ENCODE measurements at places on chromosomes 11 and 22.

GRCh38 chr22:24069721-24070120 lies 58.6 kb downstream of the CABIN1 start:
- peak; percentile 54 for DNase-seq

- DNase-seq = peak; percentile 44
Measured at GRCh38 chr11:68914761-68915160, 11.1 kb downstream of the IGHMBP2 start.

- DNase-seq = no peak
Measured at GRCh38 chr11:64659417-64660144, 63.4 kb downstream of the NRXN2 start.

GRCh38 chr11:100061006-100061405 lies 626.1 kb upstream of the ARHGAP42 start:
- DNase-seq = no peak

- no peak for DNase-seq
Measured at GRCh38 chr11:134014511-134014910, 54.4 kb upstream of the JAM3 start.

- DNase-seq = peak; percentile 22
Measured at GRCh38 chr11:63564056-63564774, 1.0 kb upstream of the PLAAT2 start.

DNA sequence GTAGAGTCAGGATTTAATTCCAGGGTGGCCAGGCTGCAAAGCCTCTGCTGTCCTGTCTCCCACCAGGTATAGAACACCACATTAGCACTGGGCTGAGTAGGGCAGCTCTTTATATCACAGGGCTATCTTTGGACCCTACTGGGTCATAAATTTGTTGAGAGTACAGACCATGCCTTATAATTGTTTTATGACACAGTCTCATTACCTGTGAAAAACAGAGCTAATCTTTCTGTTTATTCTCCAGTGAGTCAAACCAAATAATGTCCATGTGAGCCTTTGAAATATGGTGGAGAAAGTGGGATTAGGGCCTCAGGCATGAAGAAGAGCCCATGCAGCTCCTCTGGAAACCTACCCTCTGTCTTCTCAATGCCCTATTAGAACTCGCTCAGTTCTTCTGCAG lies 49.6 kb upstream of the KIRREL3 start:
- no peak for DNase-seq

DNA sequence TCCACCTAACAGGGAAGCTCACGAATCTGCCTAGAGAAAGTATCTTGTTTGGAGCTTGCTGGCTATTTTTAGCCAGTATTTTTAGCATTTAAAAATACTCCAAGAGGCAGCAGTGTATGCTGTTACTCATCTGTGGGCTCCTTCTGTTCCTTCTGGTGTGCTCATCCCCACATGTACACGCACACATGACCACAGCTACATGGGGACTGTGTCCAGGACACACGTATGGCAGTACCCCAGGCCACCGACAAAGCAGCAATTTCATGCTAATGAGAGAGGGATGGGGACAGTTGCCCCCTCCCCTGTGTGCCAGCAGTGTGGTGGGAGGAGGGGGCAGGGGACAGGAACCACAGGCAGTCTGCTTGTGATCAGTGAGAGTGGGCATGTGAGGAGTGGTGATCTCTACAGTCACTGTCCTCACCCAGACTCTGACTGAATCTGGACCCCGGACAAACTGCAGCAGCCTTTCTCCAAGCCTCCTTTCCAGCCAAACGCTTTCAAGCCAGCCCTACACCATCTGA lies 16.4 kb downstream of the USP2 start:
- DNase-seq = no peak

DNA sequence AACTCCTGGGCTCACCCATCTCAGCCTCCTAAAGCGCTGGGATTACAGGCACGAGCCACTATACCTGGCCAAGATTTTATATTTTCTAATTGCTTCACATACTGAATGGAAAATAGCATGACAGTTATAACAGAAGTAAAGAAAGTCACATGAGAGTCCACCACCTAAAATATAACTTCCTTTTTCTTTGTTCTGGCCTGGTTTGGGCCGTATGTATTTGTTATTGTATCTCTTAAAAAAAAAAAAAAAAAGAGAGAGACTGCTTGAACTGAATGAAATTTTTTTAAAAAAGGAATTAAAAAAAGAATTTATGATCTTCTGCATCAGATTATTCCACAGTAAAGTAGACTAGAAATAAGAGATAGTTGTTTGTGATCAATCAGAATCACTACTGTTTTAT lies 86.0 kb upstream of the GRIK4 start:
- DNase-seq = no peak

- DNase-seq = no peak
Measured at GRCh38 chr22:46297151-46297812, 612 bp downstream of the GTSE1 start.

- no peak for DNase-seq
Measured at GRCh38 chr11:70159627-70160570, 43.2 kb upstream of the FADD start.

- no peak for DNase-seq
Measured at GRCh38 chr22:49701380-49702067, 126.1 kb downstream of the BRD1 start.

GRCh38 chr11:93268287-93269040 lies 62.1 kb upstream of the DEUP1 start:
- DNase-seq = no peak

DNA sequence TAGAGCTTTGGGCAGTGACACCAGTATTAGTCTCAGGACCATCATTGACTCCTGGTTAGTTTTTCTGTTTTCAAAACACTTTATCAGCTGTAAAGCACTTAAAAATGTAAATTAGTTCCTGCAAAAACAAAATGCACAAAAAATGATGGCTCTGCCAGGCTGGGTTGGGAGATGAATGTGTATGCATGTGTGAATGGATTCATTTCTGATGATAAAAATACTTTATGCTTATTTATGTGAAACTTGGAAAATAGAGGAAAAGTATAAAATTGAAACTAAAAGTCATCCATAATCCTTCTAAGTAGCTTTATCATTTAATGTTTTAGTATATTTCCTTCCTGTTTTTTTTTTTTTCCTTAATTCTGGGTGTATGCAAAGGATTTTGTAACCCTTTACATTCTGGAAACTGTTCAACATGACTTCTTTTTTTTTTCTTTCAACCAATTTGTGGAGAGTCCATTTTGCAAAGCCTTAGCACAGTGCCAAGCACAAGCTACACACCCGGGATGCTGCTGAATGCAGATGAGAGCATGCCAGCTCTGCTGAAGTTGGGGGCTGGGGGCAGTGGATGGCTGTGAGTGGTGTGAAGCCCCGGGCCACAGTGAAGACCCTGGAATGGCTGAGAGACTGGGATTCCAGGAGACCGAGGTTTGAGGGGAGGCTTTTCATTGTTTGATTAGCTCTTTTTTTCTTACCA lies 37.6 kb downstream of the PTPRJ start:
- no peak for DNase-seq

DNA sequence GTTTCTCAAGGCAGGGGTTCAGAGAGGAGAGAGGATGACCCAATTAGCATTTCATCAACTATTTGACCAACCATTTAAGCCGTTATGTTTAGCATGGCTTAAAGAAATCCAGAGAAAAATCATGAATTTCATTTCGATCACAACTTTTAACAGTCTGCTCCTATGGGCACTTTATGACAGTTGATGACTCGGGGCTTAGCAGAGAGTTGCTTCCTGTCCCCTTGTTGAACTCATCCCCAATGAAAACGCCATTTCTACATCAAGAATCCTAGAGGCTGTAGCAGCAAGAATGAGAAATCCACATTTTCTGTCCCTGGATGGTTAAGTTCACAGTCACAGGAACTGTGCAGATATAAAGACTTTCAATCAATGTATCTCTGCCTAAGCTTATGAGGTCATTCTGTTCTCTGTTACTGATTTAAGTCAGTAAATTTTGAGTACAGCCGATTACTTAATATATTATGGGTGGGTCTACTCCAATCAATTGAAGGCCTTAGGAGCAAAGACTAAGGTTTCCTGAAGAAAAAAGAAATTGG lies 81.1 kb downstream of the BDNF start:
- DNase-seq = no peak

DNA sequence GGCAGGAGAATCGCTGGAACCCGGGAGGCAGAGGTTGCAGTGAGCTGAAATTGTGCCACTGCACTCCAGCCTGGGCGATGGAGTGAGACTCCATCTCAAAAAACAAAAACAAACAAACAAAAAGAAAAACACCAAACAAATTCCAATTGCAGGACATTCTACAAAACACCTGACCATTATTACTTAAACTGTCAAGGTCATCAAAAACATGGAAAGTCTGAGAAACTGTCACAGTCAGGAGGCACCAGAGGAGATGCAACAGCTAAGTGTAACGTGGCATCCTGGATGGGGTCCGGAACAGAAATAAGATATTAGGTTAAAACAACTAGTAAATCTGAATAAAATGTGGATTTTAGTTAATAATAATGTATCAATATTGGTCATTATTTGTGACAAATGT lies 914 bp upstream of the DNAJB13 start:
- peak; percentile 10 for DNase-seq

DNA sequence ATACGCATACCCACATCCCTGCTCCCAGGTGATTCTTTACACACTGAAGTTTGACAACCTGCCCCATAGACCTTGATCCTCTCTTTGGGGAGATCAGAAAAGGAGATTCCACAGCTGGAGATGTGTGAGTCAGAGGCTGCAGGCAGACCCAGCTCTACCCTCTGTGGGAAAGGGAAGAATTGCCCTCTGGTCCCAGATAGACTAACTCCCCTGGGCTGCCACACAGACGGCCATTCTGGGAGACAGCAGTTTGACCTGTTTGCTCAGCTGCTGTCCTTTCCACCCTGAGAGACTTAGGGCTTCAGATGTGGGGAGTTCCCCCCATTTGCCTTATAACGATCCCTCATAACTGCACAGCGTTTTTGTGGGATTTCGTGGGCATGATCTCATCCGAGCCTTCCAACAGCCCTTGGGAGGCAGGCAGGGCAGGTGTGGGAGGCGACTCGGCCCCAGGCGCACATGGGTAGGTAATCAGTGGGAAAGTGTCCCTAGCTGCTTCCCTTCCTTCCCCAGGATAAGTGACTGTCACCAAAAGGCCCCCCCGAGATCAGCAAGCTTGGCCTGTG lies 14.1 kb downstream of the FAM83F start:
- DNase-seq = no peak

DNA sequence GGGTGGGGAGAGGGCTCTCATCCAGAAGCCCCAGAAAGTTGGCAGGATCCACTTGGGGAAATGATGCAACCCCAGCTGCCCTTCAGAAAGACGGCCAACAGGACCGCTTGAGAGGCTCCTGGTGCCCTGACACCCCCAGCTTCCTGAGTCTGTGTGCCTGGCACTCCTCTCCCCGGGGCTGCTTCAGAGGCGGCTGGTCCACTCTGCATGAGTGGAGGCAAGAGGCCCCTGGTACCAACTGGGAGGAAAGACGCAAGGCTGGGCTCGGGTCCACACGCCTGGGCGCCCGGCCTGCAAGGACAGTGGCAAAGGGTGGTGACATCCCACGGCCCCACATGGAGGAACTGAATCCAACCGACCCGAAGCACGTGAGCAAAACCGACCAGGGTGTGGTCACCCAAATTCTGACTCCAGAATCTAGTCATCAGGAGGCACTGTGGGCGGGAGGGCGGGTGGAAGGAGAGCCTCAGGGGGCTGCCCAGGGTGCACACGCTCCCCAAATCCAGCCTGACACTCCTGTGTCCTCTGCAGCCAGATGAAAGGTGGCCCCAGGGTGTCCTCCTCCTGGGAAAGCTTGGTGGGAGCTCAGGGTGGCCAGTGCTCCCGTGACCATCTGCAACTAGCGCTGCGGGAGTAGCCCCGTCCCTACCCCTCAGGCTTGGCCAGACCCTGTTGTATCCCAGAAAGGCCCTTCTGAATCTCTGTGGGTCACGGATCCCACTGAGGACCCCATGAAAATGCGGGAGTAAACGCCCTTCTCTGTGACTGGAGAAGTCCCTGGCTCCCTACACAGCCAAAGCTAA lies 3.7 kb downstream of the RNH1 start:
- DNase-seq = peak; percentile 84

DNA sequence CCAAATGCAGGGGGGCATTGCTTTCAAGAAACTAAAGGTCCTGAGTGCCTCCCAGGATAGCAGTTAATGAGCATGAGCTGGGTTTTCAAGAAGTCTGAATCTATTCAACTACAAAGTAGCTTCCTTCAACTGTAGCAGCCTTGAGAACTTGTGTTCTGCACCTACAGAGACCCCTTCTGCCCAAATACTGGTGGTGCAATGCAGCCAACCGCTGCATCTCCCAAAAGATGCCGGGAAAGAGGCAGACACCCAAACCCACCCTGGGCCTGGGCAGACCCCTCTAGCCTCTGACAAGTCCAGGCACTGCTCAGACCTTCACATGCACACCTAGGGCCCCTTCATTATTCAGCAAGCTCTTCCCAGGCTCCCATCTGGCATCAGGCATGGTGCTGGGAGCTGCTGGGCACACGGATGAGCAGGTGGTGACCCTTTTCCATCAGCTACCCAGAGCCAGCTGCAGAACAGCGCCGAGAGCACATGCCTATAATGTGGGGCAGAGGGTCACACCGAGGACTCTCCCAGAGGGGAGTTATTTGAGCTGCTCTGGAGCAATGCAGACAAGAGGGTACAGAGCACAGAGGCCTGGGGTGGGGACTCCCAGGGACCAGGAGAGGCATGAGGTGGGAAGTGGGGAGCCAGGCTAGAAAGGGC lies 44.9 kb upstream of the ETS1 start:
- DNase-seq = no peak
